Right atrium auricular region (tissue), 2 donors: ENCODE measurements at places on chromosomes 5 and 9. TPM values are rescaled to one million over a fixed set of nuclear protein-coding genes. Genes with fewer than 3 reads are reported as not detected.

DNA sequence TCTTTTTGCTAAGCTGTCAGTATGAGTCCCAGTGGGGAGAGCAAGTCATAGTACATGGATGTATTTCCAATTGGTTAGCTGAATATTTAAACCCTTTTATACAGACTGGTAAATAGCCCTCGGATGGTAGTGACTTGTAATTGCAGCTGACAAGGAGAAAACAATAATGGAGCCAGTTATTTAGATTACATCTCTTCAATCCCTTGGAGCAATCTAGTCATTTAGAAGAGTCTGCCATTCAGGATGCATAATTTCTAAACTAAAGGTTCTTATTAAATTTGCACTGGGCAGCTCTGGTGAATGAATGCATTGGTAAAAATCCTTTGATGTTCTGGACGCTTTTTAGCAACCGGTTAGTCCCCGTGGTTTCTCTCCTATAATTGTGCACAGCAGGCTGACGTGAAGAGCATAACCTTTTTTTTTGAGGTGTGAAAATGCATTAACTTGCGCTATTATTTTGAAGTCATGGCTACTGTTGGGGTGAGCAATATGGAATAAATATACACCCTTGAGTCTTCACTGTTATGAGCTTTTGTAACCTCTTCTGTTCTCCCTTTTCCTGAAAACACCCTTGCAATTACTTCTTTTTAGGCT lies 158.6 kb upstream of the CD180 start:
- no peak for DNase-seq

GRCh38 chr5:80192507-80193241 lies 63.2 kb downstream of the SERINC5 start:
- DNase-seq: no peak

GRCh38 chr9:127783111-127784008 lies 2.5 kb upstream of the CDK9 start:
- DNase-seq: no peak

GRCh38 chr5:33549982-33550567 lies 109.3 kb downstream of the TARS1 start:
- no peak for DNase-seq

The NEUROG1 gene
- total RNA-seq: not detected
